ENCODE measurements at places on chromosomes 4 and X. TPM values are rescaled to one million over a fixed set of nuclear protein-coding genes. Genes with fewer than 3 reads are reported as not detected.

BEX1 gene
- total RNA-seq = 0.18 TPM

MYOZ2 gene
- total RNA-seq = under 0.01 TPM

DCTD gene
- total RNA-seq = 90.3 TPM

FDCSP gene
- not detected for total RNA-seq

SPATA18 gene
- total RNA-seq = 4.7 TPM

SSX3 gene
- not detected for total RNA-seq

RHOXF2B gene
- not detected for total RNA-seq

SPIN4 gene
- 3.6 TPM for total RNA-seq

NKX6-1 gene
- under 0.01 TPM for total RNA-seq
